ENCODE measurements at places on chromosomes 7 and 10.

DNA sequence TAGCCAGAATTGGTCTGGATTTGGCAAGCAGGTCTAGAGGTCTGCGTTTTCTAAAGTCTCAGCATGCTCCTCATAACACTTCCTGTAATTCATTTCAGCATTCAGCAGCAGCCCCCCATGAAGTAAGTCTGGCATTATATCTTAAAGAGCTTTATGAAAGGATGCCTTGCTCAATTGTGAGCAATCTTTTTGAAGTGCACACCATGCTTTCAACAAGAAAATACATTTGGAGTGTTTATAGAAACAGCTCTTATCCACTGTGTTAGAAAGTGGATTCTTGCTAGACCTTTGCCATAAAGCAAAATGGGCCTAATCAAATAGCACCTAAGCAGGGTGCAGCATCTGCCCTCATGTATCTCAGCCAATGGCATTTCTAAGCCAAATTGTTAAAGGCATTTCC lies 378.0 kb upstream of the AKR1E2 start:
- no peak for DNase-seq

- no peak for DNase-seq
These were observed 74.3 kb downstream of the NRG3 start for GRCh38 chr10:81949283-81949682.

DNA sequence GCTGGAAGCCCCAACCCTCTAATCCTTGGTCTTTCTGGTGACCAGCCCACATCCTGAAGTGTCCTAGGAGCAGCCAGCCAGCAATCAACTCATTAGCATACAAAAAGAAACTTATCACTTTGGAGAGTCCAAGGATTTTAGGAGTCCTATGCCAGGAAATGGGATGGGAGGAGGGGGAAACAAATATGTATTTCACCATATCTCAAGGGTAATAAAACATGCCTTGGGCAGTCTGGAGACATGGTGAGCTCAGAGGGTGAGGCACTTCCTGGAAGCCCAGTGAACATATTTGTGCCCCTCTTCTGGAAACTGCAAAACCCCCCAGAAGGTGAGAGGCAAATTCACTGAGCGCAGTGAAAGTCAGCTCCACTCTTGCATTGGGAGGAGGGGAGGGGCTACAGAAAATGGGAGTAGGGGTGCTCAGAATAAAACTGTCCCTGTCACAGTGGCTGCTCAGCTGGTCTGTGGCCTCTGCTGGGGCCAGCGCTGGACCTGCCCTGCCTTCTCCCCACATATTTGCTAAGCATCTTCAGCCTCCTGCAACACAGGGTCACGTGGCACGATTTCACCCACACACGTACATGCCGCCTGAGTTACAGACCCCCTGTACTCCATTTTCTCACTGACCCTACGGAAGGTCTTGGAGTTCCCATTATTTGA lies 17.7 kb upstream of the ZMIZ1 start:
- DNase-seq: no peak

- DNase-seq: no peak
These were observed 715 bp upstream of the PANK1 start for GRCh38 chr10:89645742-89646172.

- no peak for DNase-seq
These were observed 17.8 kb upstream of the SLC18A2 start for GRCh38 chr10:117222976-117223692.

DNA sequence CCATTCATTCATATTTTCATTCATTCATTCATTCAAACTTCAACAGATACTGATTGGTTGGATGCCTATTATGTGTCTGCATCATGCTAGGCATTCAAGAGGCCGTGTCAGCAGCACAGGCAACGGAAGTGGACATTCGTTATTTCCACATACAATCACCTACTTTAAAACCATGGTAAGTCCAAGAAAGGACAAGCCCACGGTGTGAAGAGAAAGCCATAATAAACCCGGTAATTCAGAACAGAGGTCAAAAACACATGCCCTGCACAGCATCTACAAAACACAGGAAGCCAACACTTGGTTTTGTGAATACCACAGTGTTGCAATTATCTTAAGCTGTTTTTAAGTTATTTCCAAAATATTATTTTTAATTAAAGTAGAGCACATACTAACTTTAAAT lies 126.7 kb downstream of the GLI3 start:
- DNase-seq: no peak

- no peak for DNase-seq
These were observed 29.3 kb downstream of the BLVRA start for GRCh38 chr7:43787771-43788170.

- DNase-seq: no peak
These were observed 31.4 kb downstream of the ANK3 start for GRCh38 chr10:60358282-60358681.

DNA sequence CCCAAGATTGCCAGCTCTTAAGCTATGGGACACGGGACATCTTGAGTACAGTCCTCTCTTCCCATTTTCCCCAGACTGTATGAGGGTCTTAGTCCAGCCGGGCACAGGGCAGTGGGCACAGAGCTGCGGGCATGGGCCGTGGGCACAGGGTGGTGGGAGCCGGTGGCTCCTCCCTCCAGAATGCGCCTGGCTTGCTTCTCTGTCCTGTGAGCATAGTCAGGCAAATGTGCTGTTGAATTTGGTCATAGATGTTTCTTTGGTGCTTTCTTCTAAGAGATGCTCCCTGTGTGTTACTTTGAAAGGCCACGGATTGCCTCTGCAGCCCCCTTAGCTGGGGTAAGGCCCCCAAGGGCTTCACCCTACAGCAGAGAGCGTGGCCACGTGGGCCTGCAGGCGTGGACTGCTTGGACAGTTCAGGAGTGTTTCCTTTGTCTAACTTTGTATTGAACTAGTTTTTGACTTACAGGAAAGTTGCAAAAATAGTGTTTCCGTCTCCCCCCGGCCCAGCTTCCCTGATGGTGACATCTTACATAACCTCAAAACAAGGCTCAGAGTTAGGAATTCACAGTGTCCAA lies 24.7 kb downstream of the LRRC27 start:
- no peak for DNase-seq

DNA sequence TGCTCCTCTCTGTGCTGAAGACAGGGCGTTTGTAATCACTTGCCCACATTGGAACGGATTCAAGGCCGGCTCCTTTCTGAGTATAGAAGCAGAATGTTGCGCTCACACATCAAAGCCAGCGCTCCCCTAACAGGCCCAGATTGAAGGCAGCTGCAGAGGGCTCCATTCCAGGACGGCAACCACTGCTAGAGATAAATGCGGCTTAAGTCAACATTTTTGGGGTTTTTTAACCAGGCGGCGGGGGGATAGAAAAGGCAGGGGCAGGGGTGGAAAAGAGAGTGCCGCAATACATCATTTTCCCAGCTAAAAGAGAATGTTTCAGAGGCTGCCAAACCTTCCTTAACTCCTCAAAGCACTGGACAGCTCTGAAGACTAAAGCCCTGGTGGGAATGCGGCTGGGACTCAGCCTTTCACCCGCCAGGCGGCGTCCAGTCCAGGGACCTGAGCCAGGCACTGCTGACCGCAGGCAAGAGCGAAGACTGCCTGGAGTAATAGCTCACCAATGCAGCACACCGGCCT lies 189.6 kb downstream of the TNS3 start:
- no peak for DNase-seq

GRCh38 chr7:102426268-102427018 lies 6.9 kb upstream of the ORAI2 start:
- DNase-seq: no peak

DNA sequence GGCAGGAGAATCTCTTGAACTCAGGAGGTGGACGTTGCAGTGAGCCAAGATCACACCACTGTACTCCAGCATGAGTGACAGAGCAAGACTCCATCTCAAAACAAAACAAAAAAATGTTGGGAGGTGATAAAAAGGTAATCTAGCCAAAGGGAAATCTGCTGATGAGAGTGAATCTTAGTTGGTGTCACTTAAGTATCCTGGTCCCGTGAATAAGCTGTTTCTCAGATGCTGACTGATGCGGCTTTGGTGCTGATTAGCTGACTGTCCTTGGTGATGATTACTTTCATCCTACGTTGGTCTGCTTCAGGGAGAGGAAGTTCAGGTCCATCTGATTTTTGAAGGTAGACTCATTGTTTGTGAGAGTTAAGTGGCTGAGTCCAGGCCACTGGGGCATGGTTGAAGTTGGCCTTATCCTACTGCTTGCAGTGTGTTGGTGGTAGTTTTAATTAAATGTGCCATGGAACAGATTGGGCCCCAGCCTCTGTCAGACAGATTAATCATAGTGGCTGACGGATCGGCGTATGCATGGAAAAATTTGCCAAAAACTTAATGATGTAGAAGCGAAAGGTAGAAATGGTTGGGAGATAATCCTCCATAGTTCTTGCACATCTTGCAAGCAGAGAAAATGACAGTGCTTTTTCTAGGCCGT lies 17.4 kb upstream of the TMEM236 start:
- no peak for DNase-seq

GRCh38 chr7:150824379-150825177 lies 24.0 kb downstream of the TMEM176A start:
- DNase-seq: peak; percentile 25

- no peak for DNase-seq
These were observed 592.9 kb upstream of the NRP1 start for GRCh38 chr10:33927347-33927746.

DNA sequence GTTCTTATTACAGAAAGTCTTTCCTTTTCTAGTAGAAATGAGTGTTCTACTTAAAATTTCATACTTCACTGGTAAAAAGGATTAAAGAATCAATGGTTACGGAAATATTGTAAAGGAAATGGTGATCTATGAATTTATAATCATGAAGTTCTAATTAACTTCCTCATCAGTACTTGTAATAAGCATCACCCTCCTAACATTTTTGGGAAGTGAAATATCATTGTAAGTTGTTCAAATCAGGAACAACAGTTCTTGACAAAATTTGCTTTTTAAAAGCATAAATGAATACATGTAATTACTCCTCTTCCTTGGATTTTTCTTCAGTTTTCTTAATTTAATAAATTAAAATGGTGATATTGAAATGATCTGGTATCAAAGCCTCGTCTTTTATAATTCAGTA lies 5.6 kb upstream of the PCGF5 start:
- no peak for DNase-seq

GRCh38 chr10:89798092-89798491 lies 96.7 kb downstream of the KIF20B start:
- DNase-seq: no peak

DNA sequence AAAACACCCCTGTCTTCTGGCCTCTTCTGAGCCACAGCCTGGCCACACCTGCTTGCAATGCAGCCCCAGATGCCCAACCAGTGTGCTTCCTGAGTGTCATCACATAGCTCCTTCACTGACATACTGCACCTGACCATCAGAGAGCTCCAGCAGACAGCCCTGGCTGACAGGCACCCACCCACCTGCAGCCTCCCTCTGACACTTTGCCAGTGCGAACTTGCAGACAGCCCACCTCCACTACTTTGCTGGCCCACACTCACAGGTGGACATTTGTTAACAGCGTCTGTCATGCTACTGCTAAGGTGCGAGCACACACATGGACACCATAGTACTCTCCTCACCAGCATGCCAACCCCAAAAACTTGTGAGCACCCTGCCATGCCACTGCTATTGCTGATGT lies 740.1 kb downstream of the DNAJB9 start:
- DNase-seq: no peak

DNA sequence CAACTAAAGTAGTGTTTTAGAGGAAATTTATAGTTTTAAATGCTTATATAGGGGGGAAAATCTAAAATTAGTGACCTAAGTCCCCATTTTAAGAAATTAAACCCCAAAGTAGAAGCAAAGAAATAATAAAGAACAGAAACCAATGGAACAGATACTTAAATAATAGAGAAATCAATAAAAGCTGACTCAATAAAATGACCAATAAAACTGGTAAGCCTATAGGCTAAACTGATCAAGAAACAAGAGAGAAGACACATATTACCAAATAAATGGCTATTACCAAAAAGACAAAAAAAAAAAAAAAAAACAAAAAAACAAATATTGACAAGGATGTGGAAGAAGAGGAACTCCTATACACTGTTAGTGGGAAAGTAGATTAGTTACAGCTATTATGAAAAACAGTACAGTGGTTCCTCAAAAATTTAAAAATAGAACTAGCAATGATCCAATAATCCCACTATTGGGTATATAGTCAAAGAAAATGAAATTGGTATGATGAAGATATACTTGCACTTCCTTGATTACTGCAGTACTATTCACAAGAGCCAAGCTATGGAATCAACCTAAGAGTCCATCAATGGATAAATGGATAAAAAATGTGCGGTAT lies 53.2 kb downstream of the SLC18A2 start:
- no peak for DNase-seq

GRCh38 chr7:124801330-124801895 lies 35.8 kb upstream of the GPR37 start:
- DNase-seq: no peak

DNA sequence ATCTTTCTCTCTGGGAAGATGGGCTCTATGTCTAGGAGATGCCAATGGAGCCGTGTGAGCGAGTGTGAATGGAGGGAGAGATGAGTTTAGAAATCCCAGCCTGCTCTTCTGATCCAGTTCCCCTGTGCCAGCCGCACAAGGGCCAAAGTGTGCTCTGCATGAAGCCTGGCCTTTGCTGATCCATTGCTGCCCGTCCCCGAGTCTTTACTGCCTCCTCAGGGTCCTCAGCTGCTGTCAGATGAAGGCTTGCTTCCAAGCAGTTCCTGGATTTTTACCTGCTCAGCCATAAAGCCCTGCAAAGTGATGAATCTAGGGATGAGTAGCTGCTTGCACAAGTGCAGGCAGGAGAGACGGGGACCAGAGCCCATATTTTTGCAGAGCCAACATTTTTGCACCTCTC lies 115.9 kb downstream of the ZMIZ1 start:
- DNase-seq: no peak

GRCh38 chr7:49812534-49812933 lies 39.1 kb downstream of the VWC2 start:
- no peak for DNase-seq

- no peak for DNase-seq
These were observed 204.1 kb downstream of the ZNF365 start for GRCh38 chr10:62578301-62578700.

DNA sequence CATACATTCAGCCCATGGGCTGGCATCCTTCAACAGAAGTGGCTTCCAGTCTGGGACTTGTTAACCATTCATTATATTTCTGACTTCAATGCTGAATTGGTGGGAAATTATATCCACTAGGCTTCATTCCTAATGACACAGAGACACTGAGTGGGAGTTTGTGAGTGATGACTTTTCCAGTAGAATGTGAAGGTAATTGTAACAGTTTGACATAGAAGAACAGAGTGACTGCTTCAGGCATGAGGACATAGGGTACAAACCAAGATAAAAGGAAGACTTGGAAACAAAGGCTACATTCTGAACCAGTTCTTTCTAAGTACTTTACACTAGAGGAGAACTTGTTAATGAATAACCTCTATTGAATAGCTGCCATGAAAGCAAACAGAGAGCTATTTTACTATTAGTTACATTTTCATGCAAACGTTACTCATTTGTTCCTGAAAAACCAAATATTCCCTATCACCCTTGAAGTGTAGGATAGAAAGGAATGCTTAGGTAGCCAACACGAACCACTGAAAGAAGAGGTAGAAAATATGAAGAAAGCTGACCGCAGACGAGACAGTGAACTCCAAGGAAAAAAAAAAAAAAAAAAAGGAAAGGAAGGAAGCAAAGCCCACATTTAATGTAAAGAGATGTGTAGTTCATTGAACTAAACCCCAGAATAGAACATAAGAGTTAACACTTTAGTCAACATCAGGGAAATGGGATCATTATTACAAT lies 237.0 kb upstream of the SEMA3C start:
- no peak for DNase-seq

GRCh38 chr7:132135746-132136385 lies 440.4 kb downstream of the PLXNA4 start:
- DNase-seq: no peak
